ENCODE measurements at places on chromosomes 4 and X.

- no peak for DNase-seq
Measured at GRCh38 chrX:32591589-32591988, 619.8 kb downstream of the DMD start.

GRCh38 chr4:14069886-14070285, 442.4 kb upstream of the BOD1L1 start:
- DNase-seq: no peak

- DNase-seq: no peak
Measured at GRCh38 chr4:111572470-111572869, 572.8 kb upstream of the FAM241A start.

- DNase-seq: no peak
Measured at GRCh38 chrX:11724122-11725017, 33.7 kb upstream of the MSL3 start.
